ENCODE measurements at places on chromosomes 1 and 21. TPM values are rescaled to one million over a fixed set of nuclear protein-coding genes. Genes with fewer than 3 reads are reported as not detected.

Gene PIGR
- total RNA-seq, result not detected

Gene RSPH1
- 0.13 TPM for total RNA-seq

Gene RGS4
- 628 TPM for total RNA-seq

Gene CDK11A
- 11.7 TPM for total RNA-seq

Gene BTG3
- total RNA-seq, result 20.5 TPM

Gene TTLL10
- not detected for total RNA-seq

Gene RHD
- total RNA-seq, result not detected

Gene UBL4B
- not detected for total RNA-seq

Gene LRRC3
- total RNA-seq, result 0.25 TPM

Gene SHISAL2A
- total RNA-seq, result not detected

Gene KPRP
- not detected for total RNA-seq

Data from aortic smooth muscle cell (primary cell).